CD8-positive, alpha-beta T cell (primary cell): ENCODE measurements at places on chromosomes 3 and 15.
A peak's percentile ranks its signal among the peaks of the same experiment; 100 is the strongest.

DNA sequence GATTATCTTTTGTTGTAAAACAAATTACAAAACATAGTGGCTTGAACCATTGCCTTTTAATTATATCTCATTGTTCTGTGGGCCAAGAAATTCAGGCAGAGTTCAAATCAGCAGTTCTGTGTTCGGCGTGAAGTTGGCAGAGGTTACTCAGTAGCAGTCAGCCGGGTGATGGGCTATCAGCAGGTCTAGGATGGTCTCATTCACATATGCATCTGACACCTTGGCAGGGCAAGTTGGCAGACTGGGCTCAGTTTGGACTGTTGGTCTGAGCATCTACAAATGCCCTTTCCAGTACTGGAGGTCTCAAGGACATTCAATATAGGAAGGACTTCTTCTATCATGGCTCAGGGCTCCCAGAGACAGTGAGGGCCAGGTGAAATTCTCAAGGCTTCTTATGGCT lies 51.2 kb upstream of the ITGA11 start:
- DNase-seq, result no peak

DNA sequence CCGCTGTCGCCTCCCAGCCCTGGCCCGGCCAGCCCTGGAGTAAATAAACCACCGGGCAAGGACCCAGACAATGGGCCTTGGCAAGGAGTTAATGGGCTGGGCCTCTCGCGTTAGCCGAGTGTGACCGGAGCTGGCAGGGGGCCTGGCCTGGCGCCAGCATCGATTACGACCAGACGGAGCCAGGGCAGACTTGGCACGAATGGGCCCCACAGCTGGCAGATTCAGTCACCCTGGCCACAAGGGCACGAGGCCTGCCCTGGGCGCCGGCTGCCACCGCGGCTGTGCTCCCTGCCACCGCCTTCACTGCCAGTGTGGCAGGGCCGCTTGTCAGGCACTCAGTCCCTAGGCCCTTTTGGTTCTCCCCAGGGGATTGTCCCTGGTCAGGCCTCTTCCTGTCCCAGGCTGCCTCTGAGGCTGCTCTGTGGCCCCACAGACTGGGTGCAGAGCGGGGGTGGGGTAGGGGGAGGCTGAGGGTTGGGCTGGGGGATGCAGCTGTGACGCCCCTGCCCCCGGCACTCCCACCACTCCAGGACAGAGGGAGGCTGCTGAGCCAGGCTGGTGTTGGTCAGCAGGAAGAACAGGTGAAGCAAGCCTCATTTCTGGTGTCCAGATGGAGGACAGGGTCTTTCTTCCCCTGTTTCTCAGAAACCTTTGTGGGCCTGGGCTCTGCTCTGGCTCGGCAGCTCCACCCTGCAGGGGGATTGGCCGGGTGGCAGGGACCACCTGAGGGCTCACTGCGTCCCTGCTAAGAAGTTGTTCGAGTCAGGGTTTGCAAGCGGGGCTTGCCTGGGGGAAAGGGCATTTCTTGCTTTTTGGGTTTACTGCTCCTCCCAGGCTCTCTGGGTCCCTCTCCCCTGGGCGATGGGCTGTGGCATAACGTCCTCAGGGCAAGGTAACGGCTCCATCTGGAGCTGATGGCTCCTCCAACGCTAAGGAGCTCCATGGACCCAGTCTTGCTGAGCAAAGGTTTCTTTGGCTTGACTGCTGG lies 30.5 kb upstream of the SRP14 start:
- DNase-seq, result no peak

GRCh38 chr3:77571971-77572715 lies 532.2 kb downstream of the ROBO2 start:
- no peak for DNase-seq

- no peak for DNase-seq
Observed at GRCh38 chr3:111882799-111883198, 23.7 kb downstream of the PHLDB2 start.

GRCh38 chr3:114902691-114903101 lies 244.4 kb downstream of the ZBTB20 start:
- DNase-seq, result no peak

DNA sequence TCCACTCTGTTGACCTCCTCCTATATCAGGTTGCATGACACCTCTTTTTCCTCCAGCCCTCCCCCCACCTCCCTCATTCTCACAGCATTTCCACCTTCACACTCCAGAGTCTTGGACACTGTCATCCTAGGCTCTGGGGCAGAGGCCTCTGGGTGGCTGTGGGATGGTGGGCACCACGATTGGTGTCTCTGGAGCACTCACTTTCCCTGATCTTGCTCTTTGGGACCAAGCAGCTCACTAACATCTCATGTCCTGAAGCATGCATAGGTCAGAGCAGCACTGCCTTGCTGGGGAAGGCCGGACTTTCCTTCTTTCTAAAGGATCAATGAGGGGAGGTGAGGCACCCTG lies 14.9 kb downstream of the ZBTB47 start:
- DNase-seq, result no peak

DNA sequence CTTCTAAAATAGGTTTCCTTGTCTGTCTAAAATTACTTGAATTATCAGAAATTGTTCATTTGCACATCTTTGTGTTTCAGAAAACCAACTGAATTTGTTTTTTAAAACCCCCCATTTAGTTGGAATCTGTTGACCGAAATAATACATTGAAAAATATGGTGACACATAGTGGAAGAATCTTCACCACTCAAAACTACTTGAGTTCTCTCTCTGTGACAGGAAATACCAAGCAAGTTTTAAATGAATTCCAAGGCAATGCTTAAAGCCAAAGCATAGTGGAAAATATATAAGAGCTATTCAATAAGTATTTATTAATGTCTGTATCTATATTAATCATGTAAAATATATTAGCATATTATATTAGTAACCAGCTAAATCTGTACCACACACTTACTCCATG lies 224.9 kb upstream of the COL8A1 start:
- DNase-seq, result no peak

- no peak for DNase-seq
Observed at GRCh38 chr3:16379838-16380237, 114.8 kb downstream of the OXNAD1 start.

- no peak for DNase-seq
Observed at GRCh38 chr3:18891641-18892040, 256.7 kb upstream of the KCNH8 start.

DNA sequence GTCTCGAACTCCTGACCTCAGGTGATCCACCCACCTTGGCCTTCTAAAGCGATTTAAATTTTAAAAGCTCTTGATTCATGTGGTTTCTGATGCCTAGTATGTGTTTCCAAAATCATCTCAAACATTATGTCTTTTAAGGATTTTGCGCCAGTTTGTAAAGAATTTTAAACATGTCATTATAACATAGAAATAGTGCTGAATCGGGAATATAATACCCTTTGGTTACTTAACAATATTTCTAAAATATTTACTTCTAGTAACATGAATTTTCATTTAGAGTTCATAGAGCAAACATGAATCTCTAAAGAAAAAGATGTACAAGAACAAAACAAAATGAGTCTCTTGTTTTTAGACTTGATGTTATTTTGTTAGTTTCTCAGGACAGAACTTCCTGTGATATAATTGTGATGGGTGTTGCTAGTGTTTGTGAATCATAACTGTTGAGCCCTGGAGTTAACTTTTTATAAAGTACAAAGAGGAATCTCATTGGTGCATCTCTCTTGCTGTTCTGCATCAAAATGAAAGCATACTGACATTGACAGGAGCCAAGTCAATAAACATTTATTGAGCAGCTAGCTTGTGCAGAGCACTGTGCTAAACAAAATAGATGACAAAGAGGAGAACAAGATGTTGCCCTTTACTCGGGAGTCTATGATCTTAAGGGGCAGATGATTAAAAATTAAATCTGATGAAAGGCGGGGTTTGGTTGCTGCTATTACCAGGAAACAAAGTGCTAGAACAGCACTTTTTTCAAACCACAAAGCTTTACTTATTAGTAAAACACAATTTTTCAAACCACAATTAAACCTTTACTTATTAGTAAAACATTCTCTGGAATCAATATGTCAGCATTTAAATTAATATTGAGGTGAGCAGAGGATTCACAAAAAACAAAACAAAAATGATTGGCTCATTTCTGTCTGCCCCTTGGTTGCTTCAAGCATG lies 73.4 kb downstream of the MME start:
- peak; percentile 6 for DNase-seq

- no peak for DNase-seq
Observed at GRCh38 chr3:45387636-45388348, 584 bp upstream of the LARS2 start.

DNA sequence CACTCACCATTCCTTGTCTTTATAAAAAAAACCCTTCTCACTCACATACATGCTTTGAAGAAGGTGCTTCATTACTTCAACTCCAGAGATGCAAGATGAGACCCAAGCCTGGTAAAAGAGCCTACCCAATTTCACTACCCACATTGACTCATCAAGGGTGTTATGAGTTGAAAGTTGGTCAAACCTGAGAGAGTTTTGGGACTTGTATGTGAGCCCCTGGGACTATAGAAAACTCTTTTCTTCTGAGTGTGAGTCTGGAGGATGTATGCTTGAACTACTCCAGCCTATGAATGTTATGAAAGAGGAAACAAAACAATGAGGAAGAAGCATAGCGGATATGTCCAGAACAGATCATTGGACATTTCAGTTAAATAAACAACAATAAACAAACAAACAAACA lies 106.5 kb upstream of the SATB1 start:
- DNase-seq, result no peak

GRCh38 chr3:155233213-155233612 lies 60.3 kb downstream of the STRIT1 start:
- no peak for DNase-seq

GRCh38 chr15:32774022-32774421 lies 56.2 kb downstream of the GREM1 start:
- no peak for DNase-seq

- DNase-seq, result peak; percentile 59
Observed at GRCh38 chr15:68326711-68327354, 49.3 kb downstream of the FEM1B start.

DNA sequence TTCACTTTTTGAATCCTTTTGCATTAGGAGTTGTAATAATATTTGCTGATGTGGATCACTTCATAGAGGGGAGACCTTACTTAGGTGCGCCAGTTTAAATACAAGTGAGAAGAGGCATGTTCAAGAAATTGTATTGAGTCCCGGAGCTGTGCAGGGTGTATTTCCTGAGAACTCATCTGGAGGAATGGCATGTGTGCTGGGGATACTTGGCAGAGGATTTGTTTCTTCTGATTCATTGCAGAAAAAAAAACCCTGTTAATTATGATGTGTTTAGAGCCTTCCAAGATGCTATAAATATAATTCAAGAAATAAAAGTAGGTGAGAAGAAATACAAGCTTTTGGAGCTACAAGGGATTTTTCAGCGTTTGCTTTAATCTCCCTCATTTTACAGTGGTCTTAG lies 97.6 kb downstream of the TPRG1 start:
- no peak for DNase-seq

- DNase-seq, result no peak
Observed at GRCh38 chr3:102466001-102466400, 31.2 kb downstream of the ZPLD1 start.

- no peak for DNase-seq
Observed at GRCh38 chr3:126538316-126538715, 14.4 kb downstream of the CHST13 start.

- DNase-seq, result no peak
Observed at GRCh38 chr3:120928991-120929390, 21.0 kb downstream of the STXBP5L start.

GRCh38 chr3:37907906-37908305 lies 46.2 kb downstream of the CTDSPL start:
- no peak for DNase-seq

DNA sequence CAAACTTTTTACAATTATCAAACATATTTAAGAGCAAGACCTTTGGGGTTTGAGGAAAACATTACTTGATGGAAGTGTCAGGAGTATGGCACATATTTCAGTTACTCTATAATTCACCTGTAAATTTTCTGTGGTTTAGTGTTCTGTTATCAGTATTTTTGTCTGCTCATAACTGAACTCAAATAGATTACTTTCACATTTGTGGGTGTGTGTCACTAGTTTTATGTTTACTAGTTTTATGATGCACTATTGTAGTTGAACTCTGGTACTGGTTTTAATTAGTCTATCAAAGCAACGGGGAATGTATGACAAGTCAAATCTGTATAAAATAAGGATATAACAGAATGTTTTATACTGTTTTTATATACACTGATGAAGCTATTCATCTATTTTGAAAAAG lies 27.2 kb downstream of the OXSM start:
- no peak for DNase-seq

DNA sequence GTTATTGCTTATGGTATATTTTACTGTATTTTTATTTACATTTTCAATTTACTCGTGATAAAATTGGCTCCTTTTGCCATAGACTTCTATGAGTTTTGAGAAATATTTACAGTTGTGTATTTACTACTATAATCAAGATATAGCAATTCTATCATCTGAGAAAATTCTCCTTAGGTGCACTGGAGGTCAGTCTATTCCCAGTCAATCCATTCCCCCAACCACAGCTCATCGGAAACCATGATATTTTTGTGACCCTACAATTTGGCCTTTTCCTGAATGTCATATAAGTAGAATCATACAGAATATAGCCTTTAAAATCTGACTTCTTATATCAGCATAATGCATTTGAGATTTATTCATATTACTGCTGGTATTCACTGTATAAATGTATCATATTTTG lies 114.7 kb upstream of the LRTM1 start:
- no peak for DNase-seq

- no peak for DNase-seq
Observed at GRCh38 chr3:185582236-185582635, 3.9 kb upstream of the SENP2 start.

- DNase-seq, result no peak
Observed at GRCh38 chr3:37661615-37662306, 199.9 kb upstream of the CTDSPL start.

- DNase-seq, result no peak
Observed at GRCh38 chr3:193744822-193745684, 152.0 kb downstream of the OPA1 start.

DNA sequence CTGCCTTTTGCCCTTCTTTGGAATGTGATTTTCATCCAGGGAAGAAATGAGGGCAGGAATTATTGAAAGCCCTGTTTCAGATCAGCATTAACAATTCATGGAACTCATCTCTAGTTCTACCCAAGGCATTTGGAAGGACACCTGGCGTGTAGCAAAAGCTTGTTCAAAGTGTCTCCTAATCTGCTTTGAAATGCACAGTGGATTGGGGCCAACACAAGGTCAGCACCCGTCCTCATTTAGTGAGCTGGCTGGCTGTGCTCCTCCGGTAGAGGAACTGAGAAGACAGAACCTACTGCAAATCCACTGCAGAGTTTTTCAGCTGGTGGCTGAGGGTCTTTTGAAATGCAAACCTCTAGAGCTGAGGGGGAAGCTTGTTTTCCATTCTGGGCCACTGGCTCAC lies 141.6 kb upstream of the STT3B start:
- DNase-seq, result no peak
